ENCODE measurements at places on chromosomes 1 and 21.

- no peak for ATAC-seq
These were observed 119.9 kb upstream of the LHX8 start for GRCh38 chr1:75014250-75014649.

GRCh38 chr1:2314803-2315673 lies 76.3 kb downstream of the MORN1 start:
- peak; percentile 45 for ATAC-seq

- no peak for ATAC-seq
These were observed 23.4 kb upstream of the KIAA1614 start for GRCh38 chr1:180889325-180889724.

- no peak for ATAC-seq
These were observed 953 bp downstream of the PTPRU start for GRCh38 chr1:29237129-29237821.

Measured in activated CD4-positive, CD25-positive, alpha-beta regulatory T cell treated with anti-CD3 and anti-CD28 coated beads, Interleukin-2, amount 50 U/mL, for 24 hours (primary cell).